ENCODE measurements at places on chromosomes 11 and 22.

DNA sequence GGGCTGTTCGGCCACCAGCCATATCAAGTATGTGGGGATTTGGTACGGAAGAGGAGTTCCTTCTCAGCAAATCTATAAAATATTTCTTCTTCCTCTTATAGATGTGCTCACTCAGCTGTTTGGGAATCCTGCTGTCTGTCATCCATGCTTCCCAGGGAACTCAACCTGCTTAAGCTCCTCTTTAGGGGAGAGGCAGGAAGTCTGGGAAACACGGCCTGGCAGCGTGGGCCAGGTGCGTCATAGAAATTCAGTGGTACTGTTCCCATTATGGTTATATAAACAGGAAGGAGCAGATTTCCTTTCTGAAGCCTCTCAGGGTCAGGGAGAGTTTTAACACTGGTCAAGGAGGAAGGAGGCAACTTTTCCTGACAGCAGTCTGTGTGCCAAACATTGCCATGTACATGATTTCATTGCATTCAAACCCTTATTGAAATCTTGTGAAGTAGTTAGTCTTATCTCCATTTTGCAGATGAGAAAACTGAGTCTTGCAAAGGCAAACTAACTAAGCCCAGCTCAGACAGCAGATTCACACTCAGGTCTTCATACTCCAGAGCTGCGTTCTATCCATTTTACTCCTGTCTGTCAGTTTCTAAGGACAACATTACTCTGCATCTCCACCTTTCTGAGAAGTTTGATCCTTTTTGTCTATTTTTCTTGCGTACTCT, 35.4 kb upstream of the AMOTL1 start:
- DNase-seq: no peak

DNA sequence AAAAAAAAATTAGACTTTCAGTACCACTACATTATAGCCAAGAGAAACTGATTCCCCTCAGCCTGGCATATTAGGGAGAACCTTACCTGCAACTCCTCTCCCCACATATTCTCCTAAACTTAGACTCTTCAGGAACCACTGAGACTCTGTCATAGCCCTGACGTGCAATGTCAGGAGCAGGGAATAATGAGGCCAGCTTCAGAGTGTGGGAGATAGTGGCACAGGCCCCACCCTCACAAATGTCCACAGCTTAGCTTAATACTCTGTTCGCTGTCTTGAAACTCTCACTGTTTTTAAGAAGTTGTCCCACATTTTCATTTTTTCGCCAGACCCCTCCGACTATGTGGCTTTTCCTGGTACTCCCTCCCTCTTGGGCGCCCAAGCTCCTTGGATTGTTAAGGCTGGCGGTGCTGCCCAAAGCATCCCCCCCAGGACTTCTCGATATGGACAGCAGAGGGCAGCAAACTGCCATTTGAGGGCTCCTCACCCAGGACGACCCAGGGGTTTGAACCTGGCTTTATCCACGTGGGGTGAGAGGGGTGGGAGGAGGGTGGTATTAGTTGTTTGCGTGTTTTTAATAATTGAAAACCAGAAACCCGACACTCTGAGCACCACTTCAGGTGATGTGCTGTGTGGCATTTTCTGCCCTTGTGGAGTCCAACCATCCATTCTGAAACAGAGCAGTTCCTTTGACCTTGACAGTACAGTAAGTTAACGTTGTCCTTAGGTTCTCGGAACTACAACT, 45.2 kb upstream of the RASSF10 start:
- peak; percentile 57 for DNase-seq

GRCh38 chr11:119673759-119674336, 55.2 kb downstream of the NECTIN1 start:
- no peak for DNase-seq

DNA sequence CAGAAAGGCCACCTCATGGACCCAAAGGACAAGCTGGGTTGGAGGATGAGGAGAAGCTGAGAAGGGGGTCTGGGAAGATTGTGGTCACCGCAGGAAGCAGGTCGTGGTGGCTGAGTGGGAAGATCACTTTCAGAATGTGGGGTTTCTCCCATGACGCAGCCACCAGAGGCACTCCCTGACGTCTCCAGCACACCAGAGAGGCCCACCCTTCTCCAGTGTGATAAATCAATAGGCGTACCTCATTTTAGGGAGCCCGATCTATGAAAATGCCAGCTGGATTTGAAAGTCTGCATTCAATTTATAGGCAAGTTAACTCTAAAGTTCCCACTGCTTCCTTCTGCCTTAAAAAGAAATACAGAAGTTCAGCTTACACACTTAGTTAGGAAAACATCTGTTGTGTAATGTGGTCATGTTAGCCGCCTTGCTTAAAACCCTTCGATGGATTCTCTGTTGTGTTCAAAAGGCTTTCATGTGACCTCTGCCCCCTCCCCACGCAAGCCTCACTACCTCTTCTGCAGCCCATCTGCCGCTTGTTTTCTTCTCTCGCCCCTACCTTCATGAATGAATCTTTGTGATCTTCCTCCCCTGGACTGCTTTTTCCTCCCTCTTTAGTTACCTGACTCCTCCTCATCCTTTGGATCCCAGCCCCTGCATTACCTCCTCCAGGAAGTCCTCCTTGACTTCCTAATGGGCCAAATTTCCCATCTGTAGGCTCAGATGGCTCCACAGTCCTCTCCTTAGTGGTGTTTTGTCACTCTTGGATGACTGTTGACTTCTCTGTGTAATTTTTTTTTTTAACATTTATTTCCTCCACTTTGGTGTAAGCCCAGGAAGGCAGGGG, 10.7 kb downstream of the TSPAN18 start:
- DNase-seq: no peak

- DNase-seq: no peak
Observed at GRCh38 chr22:27809700-27810608, 8.4 kb upstream of the MN1 start.

DNA sequence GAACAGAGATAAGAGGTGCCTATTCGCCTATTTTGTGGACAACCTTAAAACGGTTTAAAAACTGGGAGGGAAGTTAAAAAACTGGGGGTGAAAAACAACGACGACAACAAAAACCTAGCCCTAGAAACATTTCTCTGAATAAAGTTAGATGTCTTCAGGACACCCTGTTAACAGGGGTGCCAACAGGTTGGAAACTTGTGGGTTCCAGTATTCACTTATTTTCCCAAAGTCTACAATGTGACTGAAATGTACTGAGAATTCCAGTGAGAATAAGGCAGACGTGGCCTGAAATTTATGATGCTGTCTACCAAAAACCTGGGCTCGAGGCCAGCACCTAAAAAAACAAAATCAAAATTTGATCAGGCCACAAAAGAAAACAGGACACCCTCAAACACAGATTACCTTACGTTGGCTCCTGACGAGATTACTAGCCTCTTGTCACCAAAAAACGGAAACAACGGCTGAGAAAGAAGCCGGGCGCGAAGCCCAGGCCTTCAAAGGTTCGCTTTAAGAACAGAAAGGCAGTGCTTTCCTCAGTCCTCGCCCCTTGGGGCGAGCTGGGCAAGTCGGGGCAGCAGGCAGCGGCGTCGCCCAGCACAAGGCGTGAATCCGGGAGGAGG, 906 bp downstream of the CCDC90B start:
- no peak for DNase-seq

- no peak for DNase-seq
Observed at GRCh38 chr11:132595711-132596134, 936.6 kb downstream of the OPCML start.

- no peak for DNase-seq
Observed at GRCh38 chr11:21911061-21911460, 281.8 kb upstream of the ANO5 start.

DNA sequence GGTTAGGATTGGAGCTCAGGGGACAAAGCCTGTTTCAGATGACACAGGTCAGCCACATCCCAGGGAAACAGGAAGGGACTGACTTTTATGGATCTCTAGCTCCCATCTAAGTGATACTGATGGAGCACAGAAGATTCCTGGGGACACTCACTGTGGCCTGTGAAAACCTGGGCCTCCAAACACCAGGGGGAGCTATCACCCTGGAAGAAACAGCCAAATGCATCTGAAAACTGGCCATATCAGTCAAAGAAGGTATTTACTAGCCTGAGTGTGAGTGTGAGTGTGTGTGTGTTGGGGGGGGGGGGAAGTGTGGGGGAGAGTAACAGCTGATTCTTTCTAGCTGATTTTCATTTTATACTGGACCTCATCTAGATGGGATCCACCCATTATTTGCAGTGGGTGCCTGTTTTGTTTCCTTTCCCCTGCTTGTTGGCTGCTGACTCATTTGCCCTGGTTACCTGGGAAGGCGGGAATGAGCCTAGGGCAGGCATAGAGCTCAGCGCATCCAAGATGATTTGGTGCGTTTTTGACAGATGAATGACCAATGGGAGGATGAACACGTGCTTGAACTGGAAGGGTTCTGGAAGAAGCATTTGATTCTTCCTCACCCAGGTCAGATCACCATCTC, 284.0 kb downstream of the KIRREL3 start:
- peak; percentile 2 for DNase-seq

DNA sequence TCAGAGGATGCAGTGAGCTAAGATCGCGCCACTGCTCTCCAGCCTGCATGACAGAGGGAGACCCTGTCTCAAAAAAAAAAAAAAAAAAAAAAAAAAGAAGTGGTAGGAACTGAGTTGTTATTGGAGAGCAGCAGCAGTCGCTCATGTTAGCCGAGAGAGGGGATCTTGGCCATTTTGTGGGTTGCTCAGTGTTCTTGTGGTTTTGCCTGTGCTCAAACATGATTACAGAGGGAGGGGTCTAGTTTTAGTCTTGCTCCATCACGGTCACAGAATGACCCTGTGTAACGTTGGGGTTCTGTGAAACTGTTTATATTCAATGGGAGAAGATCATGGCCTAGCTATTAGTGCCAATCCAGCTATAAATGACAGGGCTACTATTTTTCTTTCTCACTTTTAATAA, 1.9 kb downstream of the DPAGT1 start:
- DNase-seq: no peak

GRCh38 chr11:66843776-66844495, 695 bp downstream of the RCE1 start:
- DNase-seq: no peak

- no peak for DNase-seq
Observed at GRCh38 chr11:71330349-71330748, 78.0 kb upstream of the SHANK2 start.
